ENCODE measurements at places on chromosomes 11 and 22.

DNA sequence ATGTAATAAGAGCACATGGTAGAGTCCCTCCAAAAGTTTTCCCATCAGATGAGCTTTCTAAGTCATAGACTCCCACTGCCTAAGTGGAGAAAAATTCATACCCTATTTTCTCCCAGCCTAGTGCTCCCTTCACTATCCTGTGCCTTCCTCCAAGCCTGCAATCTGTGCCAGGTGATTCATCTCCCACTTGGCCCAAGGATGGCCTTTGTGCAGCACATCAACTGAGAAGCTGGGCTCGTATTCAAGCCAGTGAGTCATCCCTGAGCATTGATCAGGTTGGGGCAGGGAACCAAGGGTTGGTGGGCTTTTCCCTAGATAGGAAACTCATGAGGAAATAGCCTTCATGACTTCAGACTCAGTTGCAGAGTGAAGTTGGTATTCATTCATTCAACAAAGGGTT lies 64.6 kb downstream of the PANX1 start:
- DNase-seq, result no peak

DNA sequence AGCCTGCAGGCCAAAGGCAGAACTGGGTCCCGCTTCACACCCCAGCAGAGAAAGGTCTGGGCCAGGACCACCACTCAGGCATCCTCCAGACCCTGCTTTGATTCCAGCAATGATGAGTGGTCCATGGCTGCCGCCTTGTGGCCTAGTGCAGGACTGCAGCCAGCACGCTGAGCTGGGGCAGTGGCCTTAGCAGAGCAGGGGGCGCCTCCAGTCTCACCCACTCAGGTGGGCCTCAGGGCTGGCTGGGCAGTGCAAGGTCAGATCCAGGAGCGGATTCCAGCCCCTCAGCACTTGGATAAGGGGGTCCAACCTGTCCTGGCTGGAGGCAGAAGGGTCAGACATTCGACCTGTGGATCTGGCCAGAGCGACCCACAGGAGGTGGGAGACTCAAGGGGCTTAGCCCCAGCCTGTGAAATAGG lies 9.6 kb upstream of the PDE2A start:
- DNase-seq, result peak; percentile 60

DNA sequence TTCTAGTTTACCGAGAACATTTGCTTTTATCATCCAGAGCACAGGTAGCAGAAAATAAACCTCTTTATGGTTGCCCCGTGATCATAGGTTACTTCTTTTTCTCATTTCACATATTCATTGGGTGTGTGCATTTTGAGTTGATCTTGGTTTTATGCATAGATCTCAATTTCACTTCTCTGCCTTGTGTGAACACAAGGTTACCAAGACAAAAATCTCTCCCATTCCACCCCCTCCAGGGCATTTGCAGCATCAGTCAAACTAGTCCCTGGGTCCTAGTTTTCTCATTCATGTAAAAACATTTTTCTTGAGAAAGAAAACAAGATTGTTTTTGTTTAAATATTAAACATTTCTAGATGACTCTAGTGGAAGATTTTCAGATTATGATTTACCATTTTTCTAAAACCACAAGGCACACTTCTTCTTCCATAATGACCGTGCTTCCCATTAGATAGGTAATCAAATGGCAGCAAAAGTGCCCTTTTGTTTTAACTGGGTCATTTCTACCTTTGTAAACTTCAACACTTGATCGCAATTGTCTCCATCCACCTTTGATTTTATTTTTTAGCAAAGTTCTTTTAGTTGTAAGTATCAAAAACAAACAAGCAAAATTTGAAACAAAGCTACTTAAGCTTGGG lies 526.6 kb upstream of the CADM1 start:
- DNase-seq, result no peak

- no peak for DNase-seq
Measured at GRCh38 chr11:60161107-60161506, 21.8 kb downstream of the MS4A6A start.

GRCh38 chr11:93458286-93458685 lies 84.9 kb downstream of the SMCO4 start:
- no peak for DNase-seq

DNA sequence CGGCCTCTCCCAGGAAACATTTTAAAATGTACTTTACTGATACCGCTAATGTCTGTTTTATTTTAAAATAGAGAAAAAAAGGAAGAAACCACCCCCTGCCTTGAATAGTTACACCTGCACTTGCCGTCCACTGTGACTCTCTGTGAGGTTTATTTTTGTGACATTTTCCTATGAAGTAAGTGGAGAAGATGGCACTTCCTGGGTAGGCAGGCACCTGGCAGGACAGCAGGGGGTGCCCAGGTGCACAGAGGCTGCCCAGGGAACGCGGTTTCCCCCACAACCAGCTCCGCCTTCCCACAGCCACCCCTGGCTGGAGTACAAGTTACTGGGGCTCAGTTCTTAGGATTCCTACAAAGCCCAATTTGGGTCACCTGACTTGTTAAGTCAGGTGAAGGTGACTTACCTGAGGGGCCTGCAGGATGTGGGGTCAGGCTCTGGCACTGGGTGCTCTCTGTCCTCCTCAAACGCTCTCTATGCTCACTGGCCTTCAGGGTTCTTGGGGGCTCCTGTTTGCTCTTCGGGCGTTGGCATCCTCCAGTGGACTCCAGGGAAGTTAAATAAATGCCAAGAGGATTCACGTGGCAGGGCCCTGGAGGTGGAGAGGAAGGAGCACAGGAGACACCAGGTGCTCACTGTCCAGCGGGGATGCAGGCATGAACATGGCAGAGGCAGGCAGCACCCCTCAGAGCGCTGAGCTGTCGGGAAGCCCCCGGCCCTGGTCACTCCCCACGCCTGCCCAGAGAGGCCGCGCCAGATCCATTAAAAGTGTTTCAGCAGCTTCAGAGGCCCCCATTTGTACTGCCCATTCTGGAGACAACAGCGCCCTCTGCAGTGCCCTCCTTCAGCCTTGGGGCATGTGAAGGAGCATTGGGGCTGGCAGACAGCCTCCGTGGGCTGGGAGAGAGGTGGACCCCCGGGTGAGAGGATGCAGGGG lies 1021.2 kb downstream of the TBC1D22A start:
- DNase-seq, result no peak

DNA sequence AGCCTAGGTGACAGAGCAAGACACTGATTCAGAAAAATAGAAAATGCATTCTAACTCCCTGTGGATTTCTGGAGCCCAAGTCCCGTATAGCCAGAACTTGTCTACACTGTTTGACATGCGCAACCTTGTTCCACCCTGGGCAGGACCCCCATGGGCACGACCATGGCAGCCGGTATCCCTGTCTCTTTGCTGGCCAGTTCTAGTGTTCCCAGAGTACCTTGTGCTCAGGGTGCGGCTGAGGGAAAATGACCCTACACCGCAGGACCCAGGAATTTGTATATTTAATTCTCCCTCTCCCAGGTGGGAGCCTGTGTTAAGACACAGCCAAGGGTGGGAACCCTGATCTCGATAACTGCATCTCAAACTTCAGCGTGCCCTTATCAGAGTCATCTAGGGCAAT lies 36.7 kb upstream of the RIC3 start:
- no peak for DNase-seq

- DNase-seq, result no peak
Measured at GRCh38 chr11:69727266-69727665, 23.4 kb upstream of the FGF19 start.

DNA sequence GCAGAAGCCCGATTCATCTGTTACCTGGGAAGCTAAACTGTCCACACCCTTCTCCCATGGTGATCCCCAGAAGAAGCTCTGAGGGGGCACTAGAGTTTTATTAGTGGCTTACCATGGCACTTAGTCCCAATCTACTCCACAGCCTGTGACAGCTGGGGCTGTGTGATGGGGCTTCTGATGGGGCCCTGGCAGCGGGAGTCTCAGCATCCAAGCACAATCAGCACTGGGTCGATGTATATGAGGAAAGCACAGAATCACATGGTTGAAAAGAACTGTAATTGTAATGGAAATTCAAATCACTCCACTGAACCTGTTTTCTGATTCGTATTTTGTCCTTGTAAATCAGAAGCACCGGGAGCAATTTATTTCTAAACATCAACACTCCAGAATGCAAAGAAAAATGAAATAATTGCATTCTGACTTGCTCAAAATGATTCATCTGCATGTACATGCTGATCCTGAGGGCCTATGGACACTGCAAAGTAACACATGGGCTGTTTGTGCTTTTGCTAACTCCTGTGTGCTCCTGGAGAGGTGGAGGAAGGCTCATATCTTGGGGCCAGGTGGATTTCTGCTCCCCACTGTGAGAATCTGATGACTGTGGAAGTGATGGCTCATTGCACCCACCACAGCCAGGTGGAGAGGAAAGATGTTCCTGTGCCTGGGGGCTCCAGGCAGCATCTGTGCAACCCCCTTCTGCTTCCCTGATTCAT lies 203.0 kb downstream of the KIRREL3 start:
- no peak for DNase-seq

- no peak for DNase-seq
Measured at GRCh38 chr22:27845644-27846043, 44.1 kb upstream of the MN1 start.

DNA sequence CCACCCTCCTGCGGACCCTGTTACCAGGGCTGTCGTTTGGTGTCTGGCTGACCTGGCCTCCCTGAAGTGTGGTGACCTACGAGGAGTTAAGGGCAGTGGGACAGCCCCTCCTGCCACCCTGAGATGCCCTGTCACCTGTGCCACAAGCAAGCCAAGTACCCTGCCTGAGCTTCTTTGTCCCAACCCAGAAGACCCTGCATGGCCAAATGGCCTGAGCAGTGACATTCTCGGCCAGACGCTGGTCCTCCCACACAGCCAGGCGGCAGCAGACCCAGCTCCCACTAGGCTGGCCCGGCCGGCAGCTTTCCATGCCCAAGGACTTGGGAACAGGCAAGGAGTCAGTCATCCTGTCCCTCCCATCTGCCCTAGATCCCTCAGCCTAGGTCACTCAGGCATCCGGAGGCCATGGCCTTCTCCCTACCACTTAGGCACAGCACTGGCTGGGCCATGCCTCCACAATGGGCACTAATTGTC lies 7.6 kb downstream of the ARVCF start:
- no peak for DNase-seq

DNA sequence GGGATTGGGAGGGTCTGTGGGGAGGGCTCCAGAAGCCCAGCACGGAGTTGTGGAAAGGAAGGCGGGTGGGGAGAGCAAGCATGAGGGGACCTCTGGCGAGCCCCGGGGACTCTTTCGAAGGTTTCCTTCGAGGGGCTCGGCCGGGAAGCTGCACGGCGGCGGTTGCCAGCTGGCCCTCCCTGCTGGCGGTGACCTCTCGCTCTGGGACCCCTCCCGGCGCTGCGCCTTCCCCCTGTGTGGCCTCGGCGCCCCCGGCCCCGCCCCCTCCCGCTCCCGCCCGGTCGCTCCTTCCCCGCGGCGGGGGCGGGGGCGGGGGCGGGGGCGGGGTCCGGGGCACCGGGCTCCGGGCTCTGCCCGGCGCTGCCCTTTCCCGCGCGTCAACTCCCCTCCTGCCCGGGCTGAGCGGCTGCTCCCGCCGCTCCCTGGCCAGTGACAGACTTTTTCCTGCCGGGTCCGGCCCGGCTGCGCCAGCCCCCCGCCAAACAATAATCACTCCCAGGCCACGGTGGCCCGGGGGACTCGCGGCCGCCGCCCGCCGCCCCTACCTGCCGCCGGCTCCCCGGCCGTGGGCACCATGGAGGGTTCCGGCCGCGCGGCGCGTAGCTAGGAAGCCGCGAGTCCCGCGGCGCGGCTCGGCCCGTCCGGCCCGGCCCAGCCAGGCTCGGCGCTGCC lies 941 bp downstream of the CLCF1 start:
- DNase-seq, result no peak

DNA sequence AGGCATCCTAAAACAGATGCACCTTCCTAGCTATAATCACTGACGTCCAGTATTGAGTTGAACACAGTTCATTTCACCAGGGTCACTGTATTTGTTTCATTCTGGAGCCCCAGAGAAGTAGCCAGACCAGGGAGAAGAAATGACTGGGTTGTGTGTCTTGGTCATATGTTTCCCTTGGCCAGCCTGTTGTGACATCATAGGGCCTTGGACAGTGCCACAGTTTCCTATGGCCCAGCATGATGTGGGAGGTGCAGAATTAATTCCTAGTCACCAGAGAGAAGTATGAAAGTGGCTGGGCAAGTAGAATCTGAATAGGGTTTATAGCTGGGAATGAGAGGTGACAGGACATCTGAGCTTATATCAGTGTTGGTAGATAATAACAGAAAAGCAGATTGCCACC lies 84.0 kb upstream of the ZBED5 start:
- DNase-seq, result no peak

GRCh38 chr11:35236667-35237003 lies 97.7 kb downstream of the CD44 start:
- DNase-seq, result no peak

GRCh38 chr11:105953886-105954285 lies 68.2 kb downstream of the MSANTD4 start:
- DNase-seq, result no peak

DNA sequence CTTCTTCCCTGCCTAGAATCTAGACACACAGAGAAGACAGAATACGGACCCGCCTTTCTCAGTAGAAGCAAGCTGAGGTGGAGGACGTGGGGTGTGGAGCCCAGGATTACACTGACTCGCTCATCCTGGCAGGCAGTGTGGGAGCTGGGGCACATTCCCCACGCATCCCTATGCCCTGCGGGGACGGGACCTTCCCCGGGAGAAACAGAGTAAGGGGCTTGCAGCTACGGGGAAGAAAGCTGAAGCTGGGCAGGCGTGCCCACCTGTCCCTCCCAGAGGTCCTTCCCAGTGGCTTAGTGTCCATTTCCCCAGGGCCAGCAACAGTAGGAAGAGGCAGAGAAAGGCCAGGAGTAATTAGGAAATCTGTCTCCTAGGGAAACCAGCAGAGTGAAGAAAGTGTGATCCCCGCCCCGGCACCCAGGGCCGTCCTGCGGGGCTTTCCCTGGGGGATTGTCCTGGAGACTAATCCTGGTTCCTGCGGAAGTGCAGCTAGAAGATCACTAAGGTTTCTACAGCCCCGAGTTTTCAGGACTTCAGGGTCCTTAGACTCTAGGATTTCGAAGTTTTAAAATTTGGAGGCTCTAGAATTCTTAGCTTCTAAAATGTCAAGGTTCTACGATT lies 7.8 kb downstream of the DNAJB13 start:
- DNase-seq, result no peak

GRCh38 chr11:75677275-75677674 lies 8.4 kb upstream of the MAP6 start:
- no peak for DNase-seq

- DNase-seq, result peak; percentile 87
Measured at GRCh38 chr11:112962579-112963367, 1.6 kb downstream of the NCAM1 start.

DNA sequence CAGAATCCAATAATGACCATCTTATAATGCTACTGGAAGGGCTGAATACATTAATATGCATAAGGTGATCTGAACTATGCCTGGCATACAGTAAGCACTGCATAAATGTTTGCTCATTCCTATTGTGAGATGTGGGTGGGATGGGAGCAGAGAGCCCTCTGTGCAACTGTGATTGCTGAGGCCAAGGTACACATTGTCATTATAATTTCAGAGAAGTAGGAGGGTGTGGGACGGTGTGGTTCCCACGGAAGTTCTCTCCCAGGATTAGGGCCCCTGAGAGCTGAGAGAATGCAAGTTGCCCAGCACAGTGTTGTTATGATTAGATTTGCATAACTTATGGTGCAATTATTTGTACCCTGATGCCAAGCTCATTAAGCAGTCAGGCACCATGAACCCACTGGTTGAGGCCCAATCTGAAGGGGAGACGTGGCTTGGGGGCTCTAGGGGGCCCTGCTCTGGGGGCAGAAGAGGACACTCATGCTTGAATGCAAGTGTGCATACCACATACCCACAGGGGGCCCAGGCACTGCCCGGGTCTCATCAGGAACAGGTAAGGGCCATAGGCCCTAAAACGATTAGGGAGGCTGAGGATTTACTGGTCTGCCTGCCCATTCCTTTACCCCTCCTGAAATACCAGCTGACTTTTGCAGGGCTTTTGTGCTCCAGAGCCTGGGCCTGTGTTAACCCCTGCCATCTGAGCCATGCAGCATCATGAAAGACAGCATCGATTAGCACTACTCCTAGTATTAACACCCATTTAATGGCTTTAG lies 72.8 kb downstream of the THAP12 start:
- DNase-seq, result no peak
